ENCODE measurements at places on chromosomes 11 and 22.

DNA sequence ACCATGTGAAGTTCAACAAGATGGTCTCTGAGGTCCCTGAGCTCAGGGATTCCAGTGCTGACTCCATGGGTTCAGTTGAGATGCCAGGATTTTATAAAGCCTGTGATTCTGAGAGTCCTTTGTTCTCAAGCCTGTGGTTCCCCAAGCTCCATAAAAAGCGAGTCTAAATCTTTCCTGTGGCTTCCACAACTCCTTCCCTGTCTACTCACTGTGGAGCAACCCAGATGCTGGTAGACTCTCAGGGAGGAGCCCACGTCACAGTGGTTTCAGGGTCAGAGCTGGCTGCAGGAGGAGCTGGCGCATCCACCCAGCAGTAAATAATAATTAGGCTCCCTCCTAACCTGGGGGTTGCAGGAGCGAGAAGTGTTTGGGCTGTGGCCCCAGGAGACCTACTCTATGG, 2.0 kb upstream of the RELT start:
- DNase-seq, result no peak

DNA sequence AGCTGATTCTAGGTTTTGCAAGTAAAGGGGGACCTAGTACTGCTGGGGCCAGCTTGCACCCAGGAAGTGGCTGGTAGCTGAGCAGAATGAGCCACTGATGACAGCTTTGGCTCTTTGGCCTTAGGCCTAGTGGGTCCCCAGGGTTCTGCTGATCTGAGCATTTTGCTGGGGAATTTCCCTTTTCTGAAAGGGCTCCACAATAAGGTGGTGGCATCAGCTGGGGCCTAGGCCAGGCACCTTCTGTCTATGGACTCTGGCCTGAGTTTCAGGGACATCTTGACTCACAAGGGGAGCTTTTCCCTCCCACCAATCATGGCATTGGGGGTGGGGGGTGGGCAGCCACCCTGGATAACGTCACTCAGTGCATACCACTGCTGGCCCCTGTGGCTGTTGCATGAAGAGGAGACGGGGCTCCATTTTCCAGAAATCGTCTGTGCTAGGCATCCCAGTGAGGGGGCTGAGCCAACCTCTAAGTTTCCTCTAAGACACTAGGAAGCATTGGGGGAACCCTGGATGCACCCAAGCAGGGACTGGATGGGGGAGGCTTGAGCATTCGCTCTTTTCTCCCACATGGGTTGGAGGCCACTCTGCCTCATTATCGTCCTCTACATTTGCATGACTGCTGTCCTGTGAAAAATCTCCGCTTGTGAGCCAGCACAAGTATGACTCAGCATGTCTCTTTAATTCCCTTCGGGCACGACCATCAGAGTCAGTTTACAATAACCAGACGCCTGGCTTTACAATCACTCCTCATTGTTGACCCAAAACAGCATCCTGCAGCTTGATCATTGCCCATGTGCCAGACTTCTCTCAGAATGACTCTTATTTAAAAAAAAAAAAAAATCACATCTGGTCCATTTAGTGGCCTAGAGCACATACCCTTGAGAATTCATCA, 145.0 kb upstream of the THY1 start:
- DNase-seq, result peak; percentile 36

GRCh38 chr22:21797444-21798221, 62.0 kb upstream of the YPEL1 start:
- DNase-seq, result no peak

GRCh38 chr11:69402251-69402887, 79.1 kb upstream of the LINC01488 start:
- DNase-seq, result no peak

DNA sequence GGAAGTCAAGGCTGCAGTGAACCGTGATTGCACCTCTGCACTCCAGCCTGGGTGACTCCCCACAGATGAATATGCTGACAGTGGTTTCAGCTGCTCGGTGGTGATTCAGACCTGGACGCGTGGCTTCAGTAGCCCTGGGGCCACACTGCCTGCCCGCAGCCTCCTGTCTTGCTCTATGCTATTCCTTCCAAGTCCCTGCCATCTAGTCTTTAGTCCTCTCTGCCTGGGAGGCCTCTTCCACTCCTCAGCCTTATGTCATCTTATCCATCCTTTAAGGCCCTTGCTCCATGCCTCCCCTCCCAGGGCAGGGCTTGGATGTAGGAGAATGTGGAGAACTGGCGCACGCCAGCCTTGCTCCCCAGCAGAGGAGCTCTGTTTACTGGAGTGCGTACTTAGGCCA, 23.0 kb downstream of the YDJC start:
- no peak for DNase-seq

DNA sequence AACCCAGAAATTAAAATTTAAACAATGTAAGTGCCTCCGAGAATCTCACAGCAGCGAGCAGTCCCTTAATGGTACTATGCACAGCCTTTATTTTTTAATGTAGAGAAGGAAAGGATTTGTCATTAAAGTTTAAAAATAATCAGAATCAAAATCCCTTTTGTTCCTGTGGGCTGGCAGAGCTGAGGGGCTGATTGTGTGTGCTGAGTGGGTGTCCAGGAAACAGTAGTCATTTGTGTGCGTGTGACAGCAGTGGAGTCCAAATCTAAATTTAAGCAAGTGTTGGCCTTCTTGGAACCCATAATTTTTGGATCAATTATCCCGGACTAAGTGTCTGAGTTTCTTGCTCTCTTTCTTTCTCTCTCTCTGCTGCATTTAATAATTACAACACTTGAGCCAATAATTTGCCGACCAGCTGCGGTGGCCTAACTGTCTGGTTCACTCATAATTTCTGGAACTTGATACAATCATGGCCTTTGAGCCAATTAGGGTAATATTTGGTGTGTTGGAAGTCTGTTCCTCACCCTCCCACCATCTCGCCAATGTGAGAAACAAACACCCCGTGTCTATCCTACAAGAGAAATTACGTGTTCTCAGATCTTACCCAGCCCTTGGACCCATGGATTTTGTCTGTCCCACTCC, 528.0 kb downstream of the SOX6 start:
- no peak for DNase-seq

DNA sequence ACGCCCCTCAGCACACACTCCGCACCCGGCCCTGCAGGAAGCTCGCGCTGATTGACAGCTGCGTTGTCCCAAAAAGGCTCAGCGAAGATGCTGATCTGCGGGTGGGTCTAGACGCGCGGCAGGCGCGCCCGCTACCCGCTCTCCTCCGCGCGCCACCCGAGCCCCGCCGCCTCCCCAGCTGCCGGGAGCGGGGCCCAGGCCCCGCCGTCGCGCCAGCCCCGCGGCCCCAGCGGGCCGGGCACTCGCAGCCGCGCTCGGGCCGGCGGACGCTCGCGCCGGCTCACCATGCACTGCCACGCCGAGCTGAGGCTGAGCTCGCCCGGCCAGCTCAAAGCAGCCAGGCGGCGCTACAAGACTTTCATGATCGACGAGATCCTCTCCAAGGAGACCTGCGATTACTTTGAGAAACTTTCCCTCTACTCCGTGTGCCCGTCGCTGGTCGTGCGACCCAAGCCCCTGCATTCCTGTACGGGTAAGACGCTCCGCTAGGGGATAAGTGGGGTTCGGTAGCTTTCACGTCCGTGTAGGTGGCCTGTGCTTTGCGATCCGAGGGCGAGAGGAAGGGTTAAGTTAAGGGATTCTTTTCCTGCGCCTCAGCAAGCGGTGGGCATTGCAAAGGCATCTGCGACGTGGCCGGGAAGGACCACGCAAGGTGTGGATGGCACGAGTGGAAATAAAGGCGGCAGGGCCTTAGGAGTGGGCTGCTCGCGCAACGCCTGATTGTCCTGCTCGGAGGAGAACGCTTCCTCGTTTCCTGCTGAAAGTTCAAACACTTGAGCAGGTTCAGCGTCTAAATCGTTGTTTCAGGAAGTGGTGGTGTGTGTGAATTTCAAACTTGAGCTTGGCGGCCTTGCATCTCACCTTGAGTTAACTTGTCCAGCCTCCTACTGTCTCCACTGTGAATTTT, at the start of gene BARX2:
BARX2 (plus strand) TSS at position 98 of the 907 bp plus-strand sequence; CDS start at position 286, 188 bp downstream.
- peak; percentile 11 for DNase-seq

GRCh38 chr11:7909585-7910285, 21.3 kb downstream of the OR10A6 start:
- no peak for DNase-seq

- no peak for DNase-seq
These were observed at the start of gene OR4D11 for GRCh38 chr11:59503276-59503675. Gene OR4D11, plus strand, starts transcription at chr11:59503576. Its CDS starts 0 bp downstream, at chr11:59503576.

- no peak for DNase-seq
These were observed 9.8 kb downstream of the KCNJ1 start for GRCh38 chr11:128857341-128857740.

GRCh38 chr11:68089679-68090078, 31.5 kb downstream of the CHKA start:
- no peak for DNase-seq

- DNase-seq, result no peak
These were observed 27.9 kb upstream of the MYEOV start for GRCh38 chr11:69265911-69266510.

DNA sequence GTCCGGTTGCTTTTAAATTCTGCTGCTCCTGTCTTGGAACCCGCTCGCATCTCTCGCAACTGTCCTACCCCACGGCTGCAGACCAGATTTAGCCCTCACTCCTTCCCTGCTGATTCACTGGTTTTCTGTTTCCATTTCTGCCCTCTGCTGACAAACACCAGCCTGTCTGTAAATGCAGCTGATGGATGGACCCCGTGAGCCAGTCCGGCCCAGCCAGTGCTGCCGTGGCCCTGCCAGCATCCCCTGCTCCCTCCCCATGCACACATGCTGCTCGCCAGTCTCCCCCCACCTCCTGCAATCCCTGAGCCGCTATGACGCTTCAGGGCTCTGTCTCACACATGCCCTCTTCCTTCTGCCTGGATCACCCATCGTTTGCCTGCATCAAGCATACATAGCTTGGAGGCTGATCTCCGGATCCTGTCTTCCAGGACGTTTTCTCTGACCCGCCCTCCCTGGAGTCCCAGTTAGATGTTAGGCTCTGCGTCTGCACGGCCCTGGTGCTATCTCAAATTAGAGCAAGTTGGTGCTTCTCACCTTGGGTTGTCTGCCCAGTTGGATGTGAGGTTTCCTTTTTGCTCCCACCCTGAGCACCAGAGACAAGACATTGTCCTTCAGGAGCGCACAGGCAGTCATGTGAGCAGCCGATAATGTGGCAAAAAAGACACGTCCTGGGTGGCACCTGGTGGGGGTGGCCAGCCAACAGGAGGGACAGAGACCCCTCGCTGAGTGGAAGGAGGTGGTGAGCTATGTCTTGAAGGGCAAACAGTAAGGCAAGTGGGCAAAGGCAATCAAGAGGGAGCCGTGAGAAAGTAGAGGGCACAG, 4.3 kb upstream of the ACR start:
- peak; percentile 26 for DNase-seq

DNA sequence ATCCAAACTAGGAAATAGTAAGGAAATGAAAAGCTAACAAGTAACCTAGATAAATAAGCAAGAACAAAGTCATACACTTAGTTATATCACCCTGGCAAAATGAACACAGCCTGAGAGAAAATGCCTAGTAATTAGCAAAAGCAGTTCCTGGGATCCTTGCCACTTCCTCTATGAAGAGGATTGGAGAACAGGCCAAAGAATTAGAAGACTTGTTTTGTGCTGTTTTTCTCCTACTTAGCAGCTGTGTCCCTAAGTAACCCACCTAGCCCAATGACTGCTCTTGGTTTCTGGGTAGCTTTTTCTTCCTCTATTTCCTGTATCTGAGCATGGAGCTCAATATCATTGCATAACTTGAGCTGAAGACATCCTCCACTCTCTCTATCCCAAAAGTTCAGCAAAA, 713.9 kb downstream of the ETS1 start:
- no peak for DNase-seq

DNA sequence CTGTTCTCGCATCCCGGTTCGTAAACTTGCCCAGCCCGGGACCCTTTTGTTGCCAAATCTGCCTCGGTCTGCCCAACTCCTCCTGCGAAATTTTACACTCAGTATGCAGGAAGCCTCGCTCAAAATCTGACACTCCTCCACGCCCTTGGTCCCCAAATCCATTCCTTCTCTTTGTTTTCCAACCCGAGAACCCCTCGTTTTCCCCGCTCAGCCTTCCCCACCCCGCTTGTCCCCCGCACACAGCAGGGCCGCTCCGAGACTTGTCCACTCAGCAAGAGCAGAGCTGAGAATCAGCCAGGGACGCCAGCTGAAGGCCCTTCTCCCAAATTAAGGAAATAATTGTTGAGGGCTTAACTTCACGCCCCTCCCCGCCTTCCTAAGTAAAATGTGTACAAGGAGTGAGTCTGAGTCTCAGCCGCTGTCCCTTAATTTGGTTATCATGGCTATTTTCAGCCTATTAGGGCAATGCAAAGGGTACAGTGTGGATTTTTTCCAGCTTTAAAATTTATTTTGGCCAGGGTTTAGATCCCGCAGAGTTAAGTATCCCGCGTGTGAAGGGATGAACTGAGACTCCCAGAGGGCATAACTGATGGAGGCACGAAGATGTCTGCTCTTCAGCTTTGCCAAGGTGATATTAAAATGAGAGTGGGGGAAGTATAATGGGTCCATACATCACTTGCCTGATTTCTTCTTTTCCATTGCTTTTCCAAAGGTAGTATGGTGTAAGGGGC, 581 bp upstream of the FBXO3 start:
- DNase-seq, result no peak

DNA sequence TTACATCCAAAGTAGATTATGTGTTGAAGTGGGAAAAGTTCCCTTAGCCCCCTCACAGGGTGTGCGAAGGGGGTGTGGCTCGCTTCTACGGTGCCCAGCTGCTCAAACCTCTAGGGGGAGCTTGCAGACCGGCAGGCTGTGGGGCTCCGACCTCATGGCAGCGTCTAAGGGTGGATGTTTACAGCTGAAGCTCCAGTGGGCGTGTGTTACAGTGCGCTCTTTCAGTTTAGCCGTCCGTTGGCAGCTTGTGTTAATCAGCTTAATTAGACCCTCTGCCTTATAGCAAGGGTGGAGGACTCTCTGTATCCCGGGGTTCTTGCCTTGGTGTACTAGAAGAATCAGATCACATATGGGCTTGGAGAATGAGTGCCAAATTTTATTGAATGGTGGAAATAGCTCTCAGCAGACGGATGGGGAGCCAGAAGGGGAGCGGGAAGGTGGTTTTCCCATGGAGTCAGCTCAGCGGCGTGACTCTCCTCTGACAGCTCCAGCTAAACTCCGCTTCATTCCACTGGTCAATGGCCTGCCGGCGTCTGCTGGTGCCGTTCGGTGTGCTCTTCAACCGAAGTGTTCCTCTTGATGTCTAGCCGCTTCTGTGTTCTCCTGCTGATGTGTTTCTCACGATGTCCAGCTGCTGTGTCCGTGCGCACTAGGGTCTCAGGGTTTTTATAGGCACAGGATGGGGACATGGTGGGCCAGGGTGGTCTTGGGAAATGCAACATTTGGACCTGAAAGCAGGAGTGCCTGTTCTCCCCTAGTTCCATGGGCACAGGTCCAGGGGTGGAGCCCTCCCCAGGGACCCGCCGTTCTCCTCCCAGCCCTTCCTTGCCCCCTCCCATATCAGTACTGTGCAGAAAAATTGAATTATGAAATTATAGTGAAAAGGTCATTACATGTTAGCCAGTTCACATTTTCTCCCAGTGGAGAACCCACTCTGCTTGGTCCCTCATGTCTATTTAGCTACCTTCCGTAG, 28.6 kb upstream of the OR10G7 start:
- DNase-seq, result no peak

GRCh38 chr11:57379732-57380131, 1.2 kb downstream of the PRG3 start:
- no peak for DNase-seq

Measured in AG04450 (cell line).